ENCODE measurements at places on chromosomes 7 and 10. TPM values are rescaled to one million over a fixed set of nuclear protein-coding genes. Genes with fewer than 3 reads are reported as not detected.

FEZF1 gene
- not detected for total RNA-seq

CYP3A4 gene
- total RNA-seq = 0.51 TPM

ZDHHC16 gene
- 24.9 TPM for total RNA-seq

PHF14 gene
- 24.4 TPM for total RNA-seq

DNA sequence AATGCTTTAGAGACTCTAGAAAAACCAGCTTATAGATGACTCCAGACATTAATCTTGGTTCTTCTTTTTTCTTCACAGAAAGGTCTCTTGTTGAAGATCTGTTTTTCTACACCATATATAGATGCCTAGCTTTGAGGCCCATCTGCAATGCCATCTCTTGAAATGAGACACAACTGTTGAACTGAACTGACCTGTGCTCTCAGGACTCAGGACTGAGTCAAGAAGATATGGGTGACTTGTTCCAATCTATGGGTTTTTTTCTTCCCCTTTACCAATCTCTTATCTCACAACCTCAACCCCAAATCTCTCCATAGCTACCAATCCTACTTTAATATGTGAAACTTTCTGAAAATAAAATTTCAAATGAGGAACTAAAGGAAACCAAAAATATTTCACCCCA, 194.7 kb downstream of the SNX13 start:
- no peak overlapping the region for H3K4me3 ChIP-seq
- H3K36me3 ChIP-seq = no peaks in the 10 kb centered on the region
- DNase-seq = no peak
- no peaks in the 10 kb centered on the region for H3K27me3 ChIP-seq
- no peak overlapping the region for H3K27ac ChIP-seq

DNA sequence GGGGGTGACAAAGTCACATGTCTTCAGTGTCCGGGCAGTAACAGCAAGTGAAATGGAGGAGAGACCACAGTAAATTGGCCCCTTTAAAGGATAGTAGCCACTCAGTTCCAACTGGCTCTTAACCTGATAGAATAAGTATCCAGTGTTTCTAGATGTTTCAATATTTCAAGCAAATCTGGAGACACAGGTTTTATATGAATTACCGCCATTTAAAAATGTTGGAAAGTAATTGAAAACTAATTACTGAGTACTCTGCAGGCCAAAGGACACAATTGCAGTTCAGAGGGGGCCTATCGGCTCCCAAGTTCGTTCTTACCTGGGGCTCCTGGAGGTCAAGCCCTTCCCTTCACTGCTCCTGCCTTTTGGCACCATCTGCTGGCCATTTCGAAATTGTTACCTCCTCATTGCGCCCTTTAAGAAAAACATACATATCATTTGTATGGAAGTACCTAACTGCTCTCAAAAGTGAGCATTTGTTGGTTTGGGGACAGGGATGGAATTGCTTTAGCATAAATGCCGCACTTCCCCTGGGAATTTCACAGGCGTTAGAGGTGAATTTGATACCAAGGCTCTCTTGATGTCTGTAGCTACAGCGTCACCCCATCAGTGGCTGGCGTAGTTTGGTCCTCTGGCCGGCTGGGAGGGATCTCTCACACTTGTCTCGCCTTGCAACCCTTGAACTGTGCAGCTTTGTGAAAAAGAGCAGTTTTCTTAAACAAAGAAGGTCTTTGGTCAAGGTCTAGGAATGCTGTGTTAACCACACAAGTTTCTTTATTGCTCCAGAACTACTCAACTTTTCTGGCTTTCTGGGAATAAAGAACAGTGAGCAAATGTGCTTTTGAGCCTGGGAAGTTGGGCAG, 220.0 kb downstream of the ARHGAP21 start:
- H3K27me3 ChIP-seq = no peaks in the 10 kb centered on the region
- no peaks in the 10 kb centered on the region for H3K36me3 ChIP-seq
- no peak overlapping the region for H3K4me3 ChIP-seq
- DNase-seq = peak; percentile 47
- no peaks in the 10 kb centered on the region for H3K4me1 ChIP-seq
- H3K27ac ChIP-seq = no peak overlapping the region

GRCh38 chr10:122473116-122473515, 11.8 kb downstream of the HTRA1 start:
- H3K36me3 ChIP-seq = no peaks in the 10 kb centered on the region
- no peak overlapping the region for H3K4me3 ChIP-seq
- H3K27ac ChIP-seq = no peak overlapping the region
- no peaks in the 10 kb centered on the region for H3K27me3 ChIP-seq
- H3K4me1 ChIP-seq = peaks cover 2% of the 10 kb centered on the region

DNA sequence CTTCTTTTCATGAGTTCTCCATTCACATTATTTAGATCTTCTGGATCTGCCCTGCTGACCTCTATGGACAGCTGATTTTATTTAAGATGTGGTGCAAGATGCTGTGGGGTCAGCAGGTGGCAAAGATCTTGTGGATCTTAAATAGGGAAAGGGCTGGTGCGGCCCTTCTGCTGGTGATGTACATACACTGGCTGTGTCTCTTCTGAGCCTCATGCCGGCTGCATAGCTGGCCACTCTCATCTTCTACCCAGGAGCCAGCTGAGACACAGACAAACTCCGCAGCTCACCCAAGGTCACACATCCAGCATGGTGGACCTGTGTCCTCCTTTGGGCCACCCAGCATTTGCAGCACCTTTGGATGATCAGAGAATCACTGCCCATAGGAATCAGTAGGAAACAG, 9.7 kb downstream of the RBP3 start:
- H3K27me3 ChIP-seq = no peaks in the 10 kb centered on the region
- H3K27ac ChIP-seq = no peak overlapping the region
- H3K36me3 ChIP-seq = no peaks in the 10 kb centered on the region
- H3K4me3 ChIP-seq = no peak overlapping the region

DNA sequence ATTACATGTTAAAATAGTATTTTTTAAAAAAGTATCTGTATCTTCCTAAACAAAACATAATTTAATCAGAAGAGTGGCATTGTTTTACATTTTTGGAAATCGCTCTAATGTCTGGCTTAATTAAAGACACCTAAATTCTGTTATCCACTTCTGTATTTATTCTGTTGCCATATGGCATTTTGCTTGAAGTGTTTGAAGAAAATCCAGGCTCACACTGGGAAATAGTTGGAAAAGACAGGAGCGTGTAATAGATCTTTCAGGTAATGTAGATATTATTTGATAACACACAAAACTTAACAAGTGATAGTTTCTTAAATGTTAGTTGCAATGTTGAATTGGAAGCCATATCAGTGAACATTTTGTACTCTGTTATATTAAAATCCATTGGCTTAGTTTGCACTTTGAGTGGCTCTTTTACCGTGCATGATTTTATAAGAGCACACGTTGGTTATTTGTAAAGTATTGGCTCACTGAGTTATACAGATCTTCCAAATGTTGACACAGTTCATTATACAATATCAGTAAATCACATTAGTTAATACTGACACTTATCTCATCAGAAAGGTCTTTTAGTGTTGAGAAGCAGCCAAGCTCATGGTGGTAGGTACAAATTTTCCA, 128.4 kb upstream of the NPVF start:
- no peaks in the 10 kb centered on the region for H3K36me3 ChIP-seq
- H3K4me3 ChIP-seq = no peak overlapping the region
- no peak overlapping the region for H3K27ac ChIP-seq

DNA sequence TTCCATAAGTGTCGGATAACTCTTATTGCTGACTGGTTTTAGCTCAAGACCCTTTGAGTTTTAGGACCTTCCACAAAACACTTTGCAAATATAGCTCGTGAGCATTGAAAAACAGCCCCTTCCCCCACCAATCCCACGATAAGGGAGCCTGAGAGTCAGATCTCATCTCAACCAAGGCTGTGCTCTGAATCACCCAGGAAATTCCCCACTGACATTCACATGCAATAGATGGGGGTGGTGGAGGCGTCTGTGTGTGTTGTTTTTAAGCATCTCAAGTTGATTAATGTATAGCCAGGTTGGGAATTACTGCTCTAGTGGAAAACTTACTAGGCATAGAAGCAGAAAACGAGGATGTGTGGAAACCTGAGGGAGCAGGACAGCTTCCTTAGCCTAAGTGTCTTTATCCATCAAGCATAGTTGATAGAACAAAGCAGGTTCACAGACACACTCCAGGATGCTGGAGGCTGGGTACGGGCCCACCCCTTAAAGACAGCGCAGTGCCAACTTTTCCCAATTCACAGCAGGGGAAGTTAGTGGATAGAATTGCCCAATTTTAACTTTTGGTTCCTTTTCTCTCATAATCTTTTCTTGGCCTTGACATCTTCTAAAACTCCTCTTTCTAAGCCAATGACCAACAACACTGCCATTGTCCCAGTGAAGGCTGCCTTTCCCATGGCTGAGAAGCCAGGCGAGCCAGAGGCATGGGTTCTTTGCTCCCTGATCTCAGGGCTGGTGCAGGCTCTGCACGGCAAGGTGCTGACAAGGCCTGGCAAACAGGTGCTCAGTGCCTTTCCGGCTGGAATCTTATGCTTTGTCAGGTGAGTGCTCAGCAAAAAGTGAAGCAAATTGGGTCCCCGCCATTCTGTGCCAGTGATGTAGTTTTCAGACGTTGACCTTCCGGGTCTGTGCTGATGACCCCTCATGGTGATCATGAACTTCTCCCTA, 98.5 kb upstream of the INSIG1 start:
- H3K36me3 ChIP-seq = no peaks in the 10 kb centered on the region
- H3K27me3 ChIP-seq = no peaks in the 10 kb centered on the region
- DNase-seq = no peak
- H3K4me3 ChIP-seq = no peak overlapping the region
- no peak overlapping the region for H3K27ac ChIP-seq

- no peaks in the 10 kb centered on the region for H3K4me1 ChIP-seq
- H3K36me3 ChIP-seq = no peaks in the 10 kb centered on the region
- no peak for DNase-seq
Measured at GRCh38 chr10:56745490-56745889, 384.4 kb upstream of the ZWINT start.

GRCh38 chr10:86149257-86149656, 217.3 kb downstream of the GRID1 start:
- H3K27me3 ChIP-seq = no peaks in the 10 kb centered on the region
- H3K27ac ChIP-seq = no peak overlapping the region
- H3K4me1 ChIP-seq = no peaks in the 10 kb centered on the region
- H3K36me3 ChIP-seq = no peaks in the 10 kb centered on the region

- no peak for DNase-seq
- no peaks in the 10 kb centered on the region for H3K27me3 ChIP-seq
- no peak overlapping the region for H3K27ac ChIP-seq
- H3K4me1 ChIP-seq = peaks cover 6% of the 10 kb centered on the region
- no peak overlapping the region for H3K4me3 ChIP-seq
Measured at GRCh38 chr7:156497776-156498509, 142.6 kb upstream of the RNF32 start.

DNA sequence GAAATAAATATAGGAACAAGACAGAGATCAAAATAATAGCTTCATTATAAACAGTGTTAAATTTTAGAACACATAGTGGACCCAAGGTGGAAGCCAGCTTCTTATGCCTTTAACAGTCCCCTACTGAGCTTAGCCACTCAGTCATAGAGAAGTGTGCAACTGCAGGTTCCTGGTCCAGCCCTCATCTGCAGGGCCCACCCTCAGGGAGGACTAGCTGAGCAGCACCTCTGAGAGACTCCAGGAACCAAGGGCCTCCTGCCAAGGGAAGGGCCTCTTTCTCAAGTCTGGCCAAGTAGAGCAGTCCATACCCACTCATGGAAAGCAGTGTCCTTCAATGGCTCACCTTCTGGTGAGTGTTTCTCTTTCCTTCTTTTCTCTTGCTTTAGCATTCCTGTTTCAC, 173.7 kb upstream of the PRPS1L1 start:
- no peak overlapping the region for H3K27ac ChIP-seq
- H3K4me3 ChIP-seq = no peak overlapping the region
- no peaks in the 10 kb centered on the region for H3K4me1 ChIP-seq
- DNase-seq = no peak
- H3K27me3 ChIP-seq = no peaks in the 10 kb centered on the region

- no peaks in the 10 kb centered on the region for H3K36me3 ChIP-seq
- no peak overlapping the region for H3K4me3 ChIP-seq
- no peak overlapping the region for H3K27ac ChIP-seq
- H3K27me3 ChIP-seq = peaks cover 3% of the 10 kb centered on the region
Measured at GRCh38 chr7:28854750-28855074, 103.4 kb downstream of the TRIL start.

DNA sequence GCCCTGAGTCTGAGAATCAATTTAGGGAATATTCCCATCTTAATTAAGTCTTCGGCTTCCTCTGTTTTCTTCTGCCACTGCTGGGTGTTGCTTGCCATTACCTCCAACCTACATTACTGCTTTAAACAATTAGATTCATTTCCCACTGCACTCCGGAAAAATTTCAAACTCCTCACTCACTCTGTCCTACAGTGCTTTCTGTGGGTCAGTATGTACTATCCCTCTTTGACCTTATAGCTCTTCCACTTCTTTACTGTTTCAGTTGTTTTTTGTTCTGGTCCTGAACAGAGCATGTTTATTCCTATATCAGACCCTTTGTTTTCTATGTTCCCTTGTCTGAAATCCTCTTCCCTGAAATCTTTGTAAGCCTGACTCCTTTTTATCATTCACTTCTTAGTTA, 160.6 kb downstream of the MAGI2 start:
- no peaks in the 10 kb centered on the region for H3K27me3 ChIP-seq
- H3K4me1 ChIP-seq = peaks cover 3% of the 10 kb centered on the region
- H3K36me3 ChIP-seq = no peaks in the 10 kb centered on the region
- no peak for DNase-seq
- H3K27ac ChIP-seq = no peak overlapping the region
